ENCODE measurements at places on chromosomes 5 and 9.

DNA sequence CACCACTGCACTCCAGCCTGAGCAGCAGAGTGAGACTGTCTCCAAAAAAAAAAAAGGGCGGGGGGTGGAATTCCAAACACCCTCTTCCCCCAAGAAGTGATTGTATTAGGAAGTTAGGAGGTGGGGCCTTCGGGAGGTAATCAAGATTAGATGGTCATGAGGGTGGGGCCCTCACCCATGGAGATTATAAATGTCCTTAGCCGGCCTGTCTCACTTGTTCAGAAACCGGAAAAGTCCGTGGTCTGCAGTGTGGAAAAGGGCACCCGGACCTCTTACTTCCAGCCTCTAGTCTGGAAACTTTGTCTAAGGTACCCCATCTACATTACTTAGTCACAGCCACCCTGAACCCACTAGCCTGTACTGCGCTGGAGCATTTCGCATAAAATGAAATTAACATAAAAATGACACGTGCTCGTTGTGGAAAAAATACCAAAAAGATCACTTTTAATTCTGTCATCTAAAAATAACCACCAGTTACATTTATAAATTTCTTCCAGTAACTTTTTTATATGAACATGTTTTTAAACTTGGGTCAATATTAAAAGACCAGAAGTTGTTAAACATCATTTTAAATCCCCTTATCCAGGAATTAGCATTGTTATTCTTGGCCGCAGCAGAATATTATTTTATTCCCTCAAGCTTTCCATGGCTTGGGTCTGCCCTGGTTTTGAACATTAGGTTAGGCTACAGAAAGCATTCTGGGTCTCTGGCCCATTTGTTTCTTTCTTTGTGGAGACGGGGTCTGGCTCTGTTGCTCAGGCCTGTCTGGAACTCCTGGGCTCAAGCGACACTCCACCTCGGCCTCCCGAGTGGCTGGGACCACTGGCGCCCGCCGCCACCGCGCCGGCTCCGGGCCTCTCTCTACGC is 1.2 kb upstream of the CKS2 start:
- no peak for DNase-seq

- no peak for DNase-seq
Observed at GRCh38 chr5:39760385-39761198, 335.8 kb upstream of the DAB2 start.

DNA sequence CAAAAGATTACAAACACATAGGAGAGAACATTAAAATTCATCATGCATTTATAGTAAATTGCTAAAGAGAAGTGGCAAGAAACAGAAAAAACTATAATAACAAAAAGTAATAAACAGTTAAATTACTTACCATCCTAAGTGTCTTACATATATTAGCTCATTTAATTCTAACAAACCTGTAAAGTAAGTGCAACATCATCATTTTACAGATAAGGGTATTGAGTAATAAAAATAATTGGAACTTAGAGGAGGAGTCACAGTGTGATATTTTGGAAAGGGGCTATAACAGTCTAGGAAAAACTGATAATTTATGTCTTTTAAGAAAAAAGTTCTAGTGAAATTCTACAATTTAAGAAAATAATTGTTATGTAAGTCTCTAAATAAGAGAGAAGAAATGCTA is 592.8 kb downstream of the DMRTA1 start:
- no peak for DNase-seq

DNA sequence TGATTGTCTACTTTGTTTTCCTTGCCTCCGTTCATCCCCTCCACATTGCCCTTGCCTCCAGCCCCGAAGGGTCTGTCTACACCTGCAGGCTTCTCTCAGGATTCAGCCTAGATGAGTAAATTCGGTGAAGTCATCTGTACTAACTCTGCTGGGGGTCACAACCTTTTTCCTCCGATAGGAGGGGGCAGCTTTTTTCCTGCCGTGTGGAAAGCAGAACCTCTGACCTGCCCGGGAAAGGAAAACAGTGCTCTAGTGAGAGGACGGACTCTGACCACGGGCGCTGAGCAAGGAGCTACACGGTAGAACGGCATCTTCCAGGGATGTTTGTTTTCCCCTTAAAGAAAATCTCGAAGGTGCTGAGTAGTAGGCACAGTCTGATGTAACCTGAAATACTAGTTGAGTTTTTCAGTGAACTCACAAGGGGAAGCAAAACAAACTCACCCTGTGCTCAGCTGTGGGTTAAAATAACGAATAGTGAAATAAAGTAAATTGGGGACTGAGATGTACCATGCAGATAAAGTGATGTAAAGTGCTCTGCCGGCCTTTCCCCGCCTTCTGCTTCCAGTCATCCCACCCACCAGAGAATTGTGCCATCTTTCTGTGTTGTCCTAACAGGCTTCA is 281.8 kb downstream of the AOPEP start:
- no peak for DNase-seq

GRCh38 chr9:88820055-88820454 is 171.2 kb upstream of the S1PR3 start:
- DNase-seq = no peak

DNA sequence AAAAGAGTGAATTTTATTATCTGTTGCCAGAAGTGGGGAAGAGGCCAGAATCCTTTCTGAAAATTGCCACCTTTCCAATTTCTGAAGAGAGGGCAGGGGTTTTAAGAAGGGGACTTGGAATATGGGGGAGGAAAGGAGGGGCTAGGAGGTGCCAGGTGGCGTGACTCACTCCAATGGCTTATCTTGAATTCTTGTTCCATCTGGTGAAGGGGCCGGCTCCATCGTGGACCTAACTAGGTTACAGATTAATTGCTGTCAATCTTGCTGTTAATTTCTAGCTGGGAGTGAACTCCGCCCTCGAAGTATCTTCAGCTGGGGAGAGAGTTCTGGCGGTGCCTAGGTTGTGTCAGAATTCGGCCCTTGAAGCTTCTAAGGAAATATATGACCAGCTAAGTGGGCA is 138.7 kb downstream of the YTHDC2 start:
- no peak for DNase-seq

- DNase-seq = no peak
Observed at GRCh38 chr5:129507527-129507926, 47.4 kb downstream of the ADAMTS19 start.

DNA sequence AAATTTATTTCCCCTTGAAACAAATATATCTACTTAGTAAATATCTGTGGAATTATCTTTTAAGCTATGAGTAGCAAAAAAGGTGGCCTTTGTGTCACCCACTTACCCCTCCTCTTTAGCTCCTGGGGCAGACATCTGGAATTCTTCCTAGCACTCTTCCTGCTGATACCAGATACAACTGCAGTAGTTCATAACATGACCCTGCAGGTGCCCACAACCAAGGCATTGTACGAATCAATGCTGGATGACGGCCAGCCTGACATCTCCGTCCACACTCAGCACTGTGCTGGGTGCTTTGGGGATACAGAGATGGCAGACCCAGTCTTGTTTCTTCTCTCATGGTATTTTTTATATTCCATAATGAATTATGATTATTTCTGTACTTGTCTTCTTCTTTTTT is 152.3 kb downstream of the GOLPH3 start:
- DNase-seq = no peak

- no peak for DNase-seq
Observed at GRCh38 chr5:169636477-169637084, 494 bp upstream of the DOCK2 start.
